HuH-7.5 (cell line): ENCODE measurements at places on chromosomes 12 and 14.

GRCh38 chr12:94593822-94594442 lies 56.4 kb downstream of the TMCC3 start:
- no peak for DNase-seq

- no peak for DNase-seq
These were observed 1.2 kb downstream of the MGP start for GRCh38 chr12:14884458-14884878.

DNA sequence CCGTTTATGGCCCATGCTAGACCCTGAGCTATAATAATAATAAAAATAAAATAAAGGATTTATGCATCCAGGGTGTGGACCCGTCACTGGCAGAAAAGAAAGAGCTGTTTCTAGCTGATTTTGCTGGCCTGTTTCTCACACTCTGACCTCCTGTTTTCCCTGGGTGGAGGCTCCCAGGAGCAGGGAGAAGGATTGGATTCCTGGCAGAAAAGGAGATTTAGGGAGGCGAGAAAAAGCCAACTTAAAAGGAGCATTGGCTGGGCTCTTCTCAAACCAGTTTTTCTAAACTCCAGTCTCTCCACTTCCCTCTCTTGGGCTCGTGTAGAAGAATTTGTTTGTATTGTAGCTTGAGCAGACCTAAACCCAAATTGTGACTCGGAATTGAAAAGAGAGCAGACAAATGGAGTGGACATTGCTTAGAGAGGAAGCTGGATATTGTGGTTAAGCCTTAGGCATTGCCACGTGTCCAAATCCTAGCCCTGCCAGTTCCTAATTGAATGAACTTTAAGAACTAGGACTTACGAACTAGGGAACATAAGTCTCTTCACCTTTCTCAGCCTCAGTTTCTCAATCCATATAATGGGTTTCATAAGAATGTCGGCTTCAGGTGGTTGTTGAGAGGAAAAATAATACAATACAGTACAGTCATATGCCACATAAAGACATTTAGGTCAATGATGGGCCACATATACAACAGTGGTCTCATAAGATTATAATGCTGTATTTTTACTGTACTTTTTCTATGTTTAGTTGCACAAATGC lies 14.4 kb upstream of the TBX5 start:
- no peak for DNase-seq

DNA sequence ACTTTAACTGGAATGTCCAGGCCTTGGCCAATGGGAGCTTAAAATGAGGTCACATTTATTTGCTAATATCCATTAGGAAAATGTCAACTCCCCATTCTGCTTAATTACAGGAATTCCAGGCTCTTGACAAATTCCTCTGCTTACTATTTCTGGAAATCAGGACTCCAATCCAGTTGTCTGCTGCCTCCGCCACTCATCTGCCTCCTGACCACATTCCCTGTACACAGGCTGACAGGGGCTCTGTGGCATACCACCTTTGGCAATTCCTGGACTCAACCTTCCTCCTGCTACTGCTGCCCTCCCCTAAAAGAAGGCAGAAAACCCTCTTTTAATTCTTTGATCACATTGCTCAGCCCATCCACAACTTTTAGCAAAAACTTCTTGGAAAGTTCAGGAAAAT lies 37.9 kb downstream of the KICS2 start:
- DNase-seq: no peak

DNA sequence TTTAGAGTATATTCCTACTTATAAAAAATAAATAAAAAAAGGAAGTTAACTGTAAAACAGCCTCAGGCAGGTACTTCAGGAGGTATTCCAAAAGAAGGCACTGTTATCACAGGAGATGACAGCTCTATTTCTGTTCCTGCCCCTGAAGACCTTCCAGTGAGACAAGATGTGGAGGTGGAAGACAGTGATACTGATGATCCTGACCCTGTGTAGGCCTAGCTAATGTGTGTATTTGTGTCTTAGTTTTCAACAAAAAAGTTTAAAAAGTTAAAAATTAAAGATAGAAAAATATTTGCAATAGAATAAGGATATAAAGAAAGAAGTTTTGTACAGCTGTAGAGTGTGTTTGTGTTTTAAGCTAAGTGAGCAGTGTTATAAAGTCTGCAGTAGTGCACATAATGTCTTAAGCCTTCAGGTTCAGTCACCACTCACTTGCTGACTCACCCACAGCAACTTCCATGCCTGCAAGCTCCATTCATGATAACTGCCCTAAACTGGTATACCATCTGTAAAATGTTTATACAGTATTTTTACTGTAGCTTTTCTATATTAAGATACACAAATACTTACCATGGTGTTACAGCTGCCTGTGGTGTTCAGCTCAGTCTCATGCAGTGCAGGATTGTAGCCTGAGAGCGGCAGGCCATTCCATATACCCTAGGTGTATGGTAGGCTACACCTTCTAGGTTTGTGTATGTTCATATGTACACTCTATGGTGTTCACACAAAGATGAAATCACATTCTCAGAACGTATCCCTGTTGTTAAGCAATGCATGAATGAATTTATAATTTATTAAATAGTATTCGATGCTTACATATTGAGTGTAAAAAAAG lies 121.1 kb downstream of the ANO6 start:
- no peak for DNase-seq

DNA sequence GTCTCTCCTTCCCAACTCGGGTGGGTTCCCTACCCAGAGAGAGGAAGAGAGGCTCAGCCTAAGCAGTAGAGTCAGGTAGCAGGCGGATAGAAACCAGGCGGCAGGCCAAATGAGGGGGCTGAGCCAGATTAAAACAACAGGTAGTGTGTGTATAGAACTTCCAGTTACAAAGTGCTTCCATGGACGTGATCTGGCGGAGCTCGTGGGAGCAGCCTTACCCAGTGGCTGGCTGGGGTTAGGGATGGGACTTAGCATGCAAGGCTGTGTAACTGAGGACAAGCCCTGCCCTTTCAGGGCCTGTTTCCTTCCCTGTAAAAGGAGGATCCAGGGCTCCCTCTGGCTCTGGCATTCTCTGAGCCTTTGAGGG lies 8.3 kb downstream of the KRT80 start:
- DNase-seq: no peak

DNA sequence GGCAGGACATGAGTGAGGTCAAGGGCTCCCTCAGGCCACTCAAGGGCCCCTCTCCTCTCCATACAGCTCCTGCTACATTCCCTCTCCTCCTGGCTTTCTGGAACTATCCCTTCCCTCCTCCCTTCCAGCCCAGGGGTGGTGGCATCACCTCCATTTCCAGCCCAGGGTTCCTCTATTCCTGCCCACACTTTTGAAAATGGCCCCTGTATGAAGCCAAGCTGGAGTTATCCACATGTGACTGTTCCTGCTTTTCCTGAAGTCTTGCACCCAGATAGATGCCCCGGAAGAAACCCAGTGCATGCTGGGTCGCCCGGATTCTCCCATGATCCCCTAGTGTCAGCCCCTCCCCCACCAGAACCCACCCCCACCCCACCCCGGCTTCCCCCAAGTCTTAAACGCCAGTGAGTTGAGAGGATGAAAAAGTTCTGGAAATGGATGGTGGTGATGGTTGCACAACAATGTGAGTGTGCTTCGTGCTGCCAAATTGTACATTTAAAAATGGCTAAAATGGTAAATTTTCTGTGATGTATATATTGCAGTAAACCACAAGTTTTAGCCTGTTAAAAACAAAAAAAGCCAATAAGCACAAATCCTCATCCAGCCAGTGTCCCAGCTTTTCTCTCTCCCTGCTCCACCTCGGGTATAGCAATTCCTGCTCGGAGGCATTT lies 136.9 kb downstream of the SCARB1 start:
- DNase-seq: no peak

DNA sequence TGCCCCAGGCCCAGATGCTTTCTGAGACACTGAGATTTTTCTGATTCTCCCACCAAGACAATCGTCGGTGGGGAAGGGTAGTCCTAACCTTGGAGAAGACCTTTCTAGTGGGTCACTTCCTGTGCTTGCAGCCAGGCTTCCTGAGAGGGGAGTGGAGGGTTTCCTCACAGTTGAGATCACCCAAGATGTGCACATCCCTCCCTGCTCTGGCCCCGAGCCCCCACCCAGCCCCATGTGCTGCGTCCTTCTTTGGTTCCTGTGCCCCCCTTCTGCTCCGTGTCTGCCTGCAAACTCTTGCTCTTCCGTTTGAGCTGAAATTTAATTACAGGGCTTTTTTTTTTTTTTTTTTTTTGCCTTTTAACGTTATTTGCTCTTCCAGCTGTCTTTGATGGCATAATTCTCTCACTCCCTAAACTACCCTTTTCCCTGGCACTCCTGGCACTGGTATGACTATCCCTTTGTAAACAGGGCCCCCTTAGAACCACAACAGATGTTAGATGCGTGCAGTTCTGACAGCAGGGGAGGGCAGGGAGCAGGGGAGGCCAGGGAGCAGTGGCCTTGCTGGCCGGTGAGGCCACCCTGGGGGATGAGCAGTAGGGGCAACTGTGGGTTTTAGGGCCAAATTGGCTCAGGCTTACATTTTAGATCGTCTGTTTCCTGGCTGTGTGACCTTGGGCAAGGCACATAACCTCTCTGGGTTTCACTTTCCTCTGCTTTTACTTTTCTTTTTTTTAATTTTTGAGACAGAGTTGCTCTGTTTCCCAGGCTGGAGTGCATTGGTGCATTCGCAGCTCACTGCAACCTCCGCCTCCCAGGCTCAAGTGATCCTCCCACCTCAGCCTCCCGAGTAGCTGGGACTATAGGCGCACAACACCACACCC lies 144.5 kb downstream of the PHETA1 start:
- DNase-seq: no peak

DNA sequence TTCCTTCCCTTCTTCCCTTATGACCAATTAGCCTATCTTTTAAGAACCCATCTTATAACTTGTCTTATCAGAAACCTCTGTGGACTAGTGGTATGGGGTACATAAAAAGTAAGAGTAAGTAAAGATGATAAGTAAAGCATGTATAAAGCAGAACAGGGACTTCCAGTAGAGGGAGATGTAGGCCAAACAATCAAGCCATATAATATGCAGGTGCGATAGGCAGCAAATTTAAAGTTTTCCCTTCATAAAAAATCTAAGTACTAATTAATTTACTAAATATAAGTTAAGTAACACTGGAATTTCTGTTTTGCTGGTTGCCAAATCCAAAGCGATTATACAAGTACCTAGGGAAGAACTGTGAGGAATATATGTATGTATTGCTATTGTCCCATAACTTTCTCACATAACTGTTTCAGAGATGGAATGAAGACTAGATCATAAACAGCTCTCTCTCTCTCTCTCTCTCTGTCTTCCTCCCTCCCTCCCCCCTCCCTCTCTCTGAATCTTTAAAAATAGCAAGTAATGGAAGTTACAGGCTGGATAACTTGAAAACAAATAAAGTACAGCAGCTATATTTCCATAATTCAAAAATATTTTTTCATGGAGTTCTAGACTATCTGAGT lies 25.7 kb downstream of the METTL25 start:
- no peak for DNase-seq

GRCh38 chr14:28831126-28831525 lies 64.5 kb downstream of the FOXG1 start:
- no peak for DNase-seq

DNA sequence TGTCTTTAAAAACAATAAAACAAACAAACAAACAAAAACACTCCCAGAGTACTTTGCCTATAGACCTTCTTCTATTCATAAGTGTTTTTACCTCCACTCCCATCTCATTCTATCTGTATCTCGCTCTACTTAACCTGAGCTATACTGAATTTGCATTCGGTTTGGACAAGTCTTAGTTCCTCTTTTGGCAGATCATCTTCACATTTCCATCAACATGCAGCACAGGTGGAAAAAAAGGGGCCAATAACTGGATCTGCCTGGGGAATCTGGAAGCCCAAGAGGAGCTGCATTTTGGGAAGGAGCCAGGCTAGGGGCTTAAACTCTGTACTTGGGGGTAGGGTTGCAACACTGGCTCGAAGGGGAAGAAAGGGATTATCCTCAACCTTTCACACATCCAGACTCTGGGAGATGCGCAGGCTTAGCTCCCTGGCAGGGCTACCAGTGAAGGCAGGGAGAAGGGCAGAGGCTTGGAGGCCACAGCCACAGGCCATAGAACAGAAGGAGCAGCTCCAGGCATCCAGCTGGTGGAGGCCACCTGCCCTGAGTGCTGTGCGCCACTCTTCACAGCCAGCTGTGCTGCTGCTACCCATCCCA lies 4.1 kb downstream of the NINJ2 start:
- no peak for DNase-seq

DNA sequence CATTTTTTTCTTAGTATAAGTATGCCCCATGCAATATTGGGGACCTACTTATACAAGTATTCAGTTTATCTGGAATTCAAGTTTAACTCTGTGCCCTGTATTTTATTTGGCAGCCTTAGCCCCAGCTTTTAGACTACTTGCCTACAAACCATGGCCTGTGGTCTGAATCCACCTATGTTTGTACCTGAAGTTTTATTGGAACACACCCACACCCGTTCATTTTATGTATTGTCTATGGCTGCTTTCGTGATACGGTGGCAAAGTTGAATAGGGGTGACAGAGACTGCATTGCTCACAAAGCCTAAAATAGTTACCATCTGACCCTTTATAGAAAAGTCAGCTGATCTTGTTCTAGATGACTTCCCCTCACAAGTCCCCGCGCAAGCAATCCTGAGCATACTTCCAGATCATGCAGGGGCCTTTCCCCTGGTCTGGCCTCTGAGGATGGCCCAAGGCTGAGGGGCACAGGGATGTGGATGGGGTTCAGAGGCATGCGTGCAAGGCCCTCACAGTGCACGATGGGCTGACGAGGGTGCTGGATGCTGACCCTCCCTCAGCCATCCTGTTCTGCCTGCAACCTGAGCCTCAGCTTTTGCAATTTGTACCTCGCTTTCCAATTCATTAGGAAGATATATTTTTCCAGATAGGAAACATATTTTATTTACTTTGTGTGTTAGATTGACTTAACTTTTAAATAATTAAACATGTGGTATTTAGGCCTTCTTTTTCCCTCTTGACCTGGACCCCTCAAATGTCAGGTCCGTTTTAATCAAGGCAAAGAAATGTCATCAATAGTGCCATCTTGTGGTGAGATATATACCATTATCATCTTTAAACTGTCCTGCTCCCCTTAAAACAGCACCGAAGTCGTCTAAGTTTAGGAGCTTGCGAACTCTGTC lies 527.3 kb upstream of the CCDC196 start:
- no peak for DNase-seq

DNA sequence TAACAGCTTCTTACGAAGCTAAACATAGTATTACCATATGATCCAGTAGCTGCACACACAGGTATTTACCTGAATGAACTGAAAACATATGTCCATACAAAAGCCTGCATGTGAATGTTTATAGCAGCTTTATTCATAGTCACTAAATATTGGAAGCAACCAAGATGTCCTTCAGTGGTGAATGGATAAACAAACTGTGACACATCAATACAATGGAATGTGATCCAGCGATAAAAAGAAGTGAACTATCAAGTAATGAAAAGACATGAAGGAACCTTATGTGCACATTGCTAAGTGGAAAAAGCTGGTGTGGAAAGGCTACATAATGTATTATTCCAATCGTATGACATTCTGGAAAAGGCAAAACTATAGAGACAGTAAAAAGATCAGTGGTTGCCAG lies 38.1 kb upstream of the JDP2 start:
- no peak for DNase-seq

DNA sequence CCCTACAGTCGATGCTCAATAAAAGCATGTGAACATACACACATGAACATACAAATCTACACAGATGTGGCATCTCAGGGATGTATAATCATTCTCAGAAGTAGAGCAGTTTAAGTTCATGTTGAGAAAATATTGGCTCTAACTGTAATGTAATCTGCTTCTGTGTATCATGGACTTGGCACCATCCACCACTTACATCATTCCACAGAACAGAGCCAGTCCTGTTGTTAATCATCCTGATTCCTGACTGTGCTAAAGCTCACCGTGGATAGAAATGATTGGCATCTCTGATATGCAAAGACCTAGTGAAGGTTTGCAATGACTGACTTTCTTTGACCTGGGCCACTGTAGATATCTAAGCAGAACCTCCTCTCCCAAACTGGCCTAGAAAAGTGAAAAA lies 1141.3 kb downstream of the BCL11B start:
- no peak for DNase-seq

- DNase-seq: no peak
These were observed 170.9 kb upstream of the PTPRQ start for GRCh38 chr12:80273144-80273543.
